ENCODE measurements at places on chromosomes 12 and 14.

GRCh38 chr12:247271-247670 lies 15.4 kb downstream of the SLC6A13 start:
- DNase-seq = no peak

DNA sequence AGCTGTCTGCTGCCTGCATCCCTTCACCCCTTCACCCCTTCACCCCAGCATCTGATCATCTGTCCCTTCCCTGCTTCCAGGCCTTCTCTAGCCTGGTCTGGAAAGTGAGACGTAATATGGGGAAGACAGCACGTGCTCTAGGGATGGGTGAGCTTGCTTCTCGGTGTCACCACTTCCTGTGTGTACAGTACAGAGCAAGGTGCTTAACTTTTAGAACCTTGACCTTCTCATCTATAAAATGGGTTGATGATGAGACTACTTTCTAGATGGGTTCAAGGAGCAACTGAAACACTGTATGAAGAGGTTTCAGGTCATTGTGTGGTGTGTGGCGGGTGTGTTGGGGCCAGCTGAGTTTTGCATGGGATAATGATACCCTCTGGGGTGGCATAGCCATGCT lies 140.5 kb downstream of the TSPAN9 start:
- no peak for DNase-seq

GRCh38 chr12:87280893-87281292 lies 748.3 kb downstream of the C12orf50 start:
- no peak for DNase-seq

DNA sequence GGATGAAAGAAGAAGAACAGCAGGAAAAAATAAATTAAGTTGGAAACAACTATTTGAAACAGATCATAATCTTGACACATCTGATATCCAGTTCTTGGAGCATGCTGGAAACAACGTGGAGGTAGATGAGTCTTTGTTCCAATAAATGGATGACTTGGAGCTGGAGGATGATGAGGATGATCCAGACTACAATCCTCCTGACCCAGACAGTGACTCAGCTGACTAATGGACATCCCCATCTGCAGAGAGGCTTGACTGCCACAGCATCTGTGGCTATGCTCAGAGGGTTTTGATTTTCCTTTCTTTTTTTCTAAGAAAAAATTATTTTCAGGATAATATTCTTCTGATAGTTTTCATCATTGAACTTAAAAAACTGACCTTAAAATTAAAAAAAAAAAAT lies 6.2 kb upstream of the ZDHHC17 start:
- no peak for DNase-seq

DNA sequence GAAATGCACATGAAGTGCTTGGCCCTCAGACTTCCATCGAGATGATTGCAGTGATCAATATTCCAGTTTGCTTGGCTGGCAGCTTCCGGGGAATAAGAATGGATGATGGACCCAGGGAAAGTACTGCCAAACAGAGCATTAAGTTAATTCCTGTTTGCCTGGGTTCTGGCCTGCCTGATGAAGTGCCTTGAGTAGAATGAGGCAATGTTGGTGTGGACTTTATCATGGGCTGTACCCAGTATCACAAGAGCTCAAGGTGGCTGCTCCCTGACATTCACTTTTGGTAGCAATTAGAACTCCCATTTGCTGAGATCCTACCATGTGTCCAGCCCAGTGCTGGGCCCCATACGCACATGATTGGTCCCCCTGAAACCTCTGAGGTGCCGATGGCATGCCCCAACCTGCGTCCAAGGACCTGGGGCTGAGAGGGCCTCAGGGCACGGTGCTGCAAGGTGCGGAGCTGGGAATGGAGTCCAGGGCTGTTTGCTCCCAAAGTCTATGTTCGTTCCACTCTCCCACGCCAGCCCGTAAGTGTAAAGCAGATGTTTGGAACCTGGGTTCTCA lies 80.7 kb downstream of the SLC25A47 start:
- no peak for DNase-seq

Data from activated CD4-positive, alpha-beta T cell treated with anti-CD3 and anti-CD28 coated beads, Interleukin-2, amount 50 U/mL, for 1 hour (primary cell).